Activated T-helper 9 cell treated with anti-CD3 and anti-CD28 coated beads, Interleukin-2, amount 50 U/mL, for 16 hours (primary cell): ENCODE measurements at places on chromosomes 6 and 20.

GRCh38 chr20:1108437-1108920 is 9.9 kb upstream of the PSMF1 start:
- DNase-seq, result peak; percentile 15

DNA sequence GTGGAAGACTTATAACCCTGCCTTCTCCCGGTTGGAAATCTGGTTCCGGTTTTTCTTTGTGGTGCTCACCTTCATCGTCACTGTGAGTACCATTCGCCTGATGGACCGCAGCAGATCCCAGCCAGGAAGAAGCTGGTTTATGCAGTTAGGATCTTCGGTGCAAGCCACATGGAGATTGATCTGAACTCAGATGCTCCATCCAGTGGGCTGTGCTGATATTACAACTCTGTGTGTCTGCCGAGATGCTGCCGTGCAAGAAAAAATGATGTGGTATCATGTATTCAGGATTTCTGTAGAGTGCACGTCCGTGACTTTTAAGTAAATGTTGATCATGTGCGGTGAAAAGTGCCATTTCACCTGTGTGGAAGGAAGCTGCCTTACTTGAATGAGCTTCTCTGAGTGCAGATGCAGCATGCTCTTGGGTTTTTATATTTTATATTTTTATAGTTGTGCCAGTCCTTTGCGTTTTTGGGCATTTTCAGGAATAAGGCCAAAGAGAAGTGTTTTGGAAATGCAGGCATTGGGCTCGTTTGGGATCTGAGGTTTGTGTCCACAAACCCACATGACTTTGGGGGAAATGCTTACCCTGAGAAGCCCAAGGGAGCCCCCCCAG is 39.2 kb downstream of the DYNLT1 start:
- peak; percentile 14 for DNase-seq

DNA sequence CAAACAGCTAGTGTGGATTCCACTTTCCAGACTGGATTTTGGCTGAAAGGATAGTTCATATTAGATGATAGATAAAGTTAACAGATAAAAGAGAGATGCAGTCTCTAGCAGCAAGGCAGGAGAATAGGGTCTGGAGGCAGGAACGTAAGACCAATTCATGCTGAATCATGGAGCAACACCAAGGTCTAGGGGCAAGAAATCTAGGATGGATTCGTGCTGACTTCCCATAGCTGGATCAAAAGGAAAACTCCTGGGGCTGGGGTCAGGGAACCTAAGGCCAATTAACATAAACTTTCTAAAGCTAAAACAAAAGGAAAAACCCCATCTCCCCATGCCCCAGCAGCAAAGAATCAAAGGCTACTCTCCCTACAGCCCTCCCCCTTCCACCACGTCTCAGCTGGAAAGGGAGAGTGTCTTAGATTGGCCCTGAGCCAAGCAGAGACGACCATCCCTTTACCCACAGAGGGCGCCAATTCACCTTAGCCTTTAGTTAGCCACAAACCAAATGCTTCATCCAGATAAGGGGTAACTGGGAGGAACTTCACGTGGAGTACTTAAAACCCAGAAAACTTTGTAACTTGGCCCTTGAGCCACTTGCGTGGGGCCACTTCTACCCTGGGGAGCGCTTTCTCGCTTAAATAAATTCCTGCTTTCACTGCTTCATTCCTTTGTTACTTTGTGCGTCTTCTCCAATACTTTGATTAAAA is 7.6 kb downstream of the TREM1 start:
- DNase-seq, result peak; percentile 31

- DNase-seq, result no peak
Observed at GRCh38 chr6:8888468-8888867, 453.1 kb upstream of the SLC35B3 start.

- DNase-seq, result no peak
Observed at GRCh38 chr6:43861212-43861894, 91.3 kb downstream of the VEGFA start.

- no peak for DNase-seq
Observed at GRCh38 chr20:53381568-53382262, 211.9 kb downstream of the ZNF217 start.

DNA sequence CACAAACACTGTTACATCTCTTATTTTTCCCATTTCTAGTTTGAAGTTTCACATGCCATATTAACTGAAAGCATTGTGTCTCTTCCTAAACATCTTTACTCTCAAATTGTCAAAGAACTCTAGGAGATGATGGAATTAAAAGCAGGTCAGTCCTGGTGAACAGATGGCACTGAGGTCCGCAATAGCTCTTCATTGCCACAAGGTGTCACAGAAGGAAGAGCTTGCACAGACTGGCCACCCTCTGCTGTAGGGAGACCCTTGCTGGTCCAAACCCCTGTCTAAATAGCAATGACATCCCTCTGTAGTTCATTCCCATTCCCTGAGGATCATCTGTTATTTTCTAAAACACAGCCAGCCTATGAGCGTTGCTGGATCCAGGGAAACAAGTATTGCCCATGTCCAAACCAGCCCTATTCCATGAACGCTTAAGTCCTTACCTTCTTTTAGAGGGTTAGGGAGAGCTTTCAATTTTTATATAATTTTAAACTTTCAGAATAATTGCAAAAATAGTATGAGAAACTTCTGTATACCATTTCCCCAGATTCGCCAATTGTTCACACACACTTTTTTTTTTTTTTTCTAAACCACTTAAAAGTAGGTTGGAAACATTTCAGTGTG is 10.1 kb upstream of the HDAC2 start:
- no peak for DNase-seq

- no peak for DNase-seq
Observed at GRCh38 chr20:63344616-63345327, 16.4 kb downstream of the CHRNA4 start.

GRCh38 chr6:3440911-3441310 is 15.9 kb downstream of the SLC22A23 start:
- DNase-seq, result no peak

DNA sequence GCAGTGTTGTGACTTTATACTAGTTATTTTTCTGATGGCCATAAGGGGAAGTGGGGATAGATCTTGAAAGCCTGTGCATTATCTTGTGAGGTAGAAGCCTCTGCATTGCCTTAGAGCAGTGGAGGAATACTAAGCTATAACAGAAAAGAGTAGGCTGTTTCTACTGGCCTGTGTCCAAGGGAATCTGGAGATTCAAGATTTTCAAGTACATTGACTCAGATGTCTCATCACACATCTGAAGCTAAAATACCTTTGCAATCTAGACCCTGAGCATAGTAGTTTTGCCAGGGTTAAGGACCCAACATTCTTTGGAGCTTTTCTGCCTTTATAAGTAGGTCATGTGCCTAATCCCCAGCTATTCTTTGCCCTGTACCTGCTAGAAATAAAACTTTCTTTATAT is 272.3 kb downstream of the TENT5A start:
- DNase-seq, result no peak

DNA sequence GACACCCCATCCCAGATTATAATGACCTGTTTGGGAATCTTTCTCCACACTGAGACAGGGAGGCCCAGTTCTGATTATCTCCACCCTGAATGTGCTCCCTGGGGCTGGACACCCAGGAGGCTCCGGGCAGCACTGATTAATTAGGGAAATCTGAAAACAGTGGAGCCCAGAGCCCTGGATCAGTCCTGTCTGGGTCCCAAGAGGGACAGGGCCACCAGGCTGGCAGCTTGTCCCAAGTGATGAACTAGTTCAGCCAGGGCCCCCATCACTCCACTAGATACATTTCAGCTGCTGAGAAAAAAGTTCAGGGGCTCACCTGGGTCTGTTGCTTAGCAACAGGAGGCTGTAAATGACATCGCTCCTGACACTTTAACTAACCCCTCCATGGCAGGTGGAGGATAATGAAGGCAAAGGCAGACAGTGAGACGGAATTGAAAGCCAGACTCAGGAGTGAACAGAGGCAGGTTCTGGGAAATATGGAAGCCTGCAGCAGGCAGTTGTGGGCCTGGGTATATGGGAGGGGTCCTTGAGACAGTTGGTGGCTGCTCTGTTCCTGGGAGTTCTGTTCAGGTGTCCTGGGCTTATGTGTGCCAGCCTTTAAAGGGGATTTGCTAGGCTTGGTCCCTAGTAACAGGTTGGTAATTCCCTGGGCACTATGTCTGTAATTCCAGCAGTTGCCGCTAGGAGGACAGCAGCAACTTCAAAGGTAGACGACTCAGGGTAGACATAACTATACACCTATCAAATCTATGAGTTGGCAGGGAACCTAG is 78.3 kb upstream of the CTNNBL1 start:
- peak; percentile 3 for DNase-seq

DNA sequence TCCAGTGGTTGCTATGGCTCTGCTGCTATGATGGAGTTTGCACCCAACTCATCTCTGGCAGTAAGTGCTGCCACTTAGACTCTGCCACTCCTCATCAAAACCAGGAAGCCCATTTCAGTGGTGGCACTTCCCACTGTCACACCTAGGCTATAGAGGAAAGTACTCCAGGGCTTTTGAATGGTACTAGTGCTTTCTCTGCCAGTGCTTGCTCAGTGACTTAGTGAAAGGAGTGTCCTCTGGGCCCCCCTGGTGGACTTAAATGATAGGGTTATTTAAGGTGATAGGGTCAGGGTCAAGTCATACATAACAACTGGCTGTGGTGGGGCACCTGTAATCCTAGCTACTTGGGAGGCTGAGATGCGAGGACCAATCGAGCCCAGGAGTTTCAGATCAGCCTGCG is 22.8 kb downstream of the FITM2 start:
- DNase-seq, result no peak

DNA sequence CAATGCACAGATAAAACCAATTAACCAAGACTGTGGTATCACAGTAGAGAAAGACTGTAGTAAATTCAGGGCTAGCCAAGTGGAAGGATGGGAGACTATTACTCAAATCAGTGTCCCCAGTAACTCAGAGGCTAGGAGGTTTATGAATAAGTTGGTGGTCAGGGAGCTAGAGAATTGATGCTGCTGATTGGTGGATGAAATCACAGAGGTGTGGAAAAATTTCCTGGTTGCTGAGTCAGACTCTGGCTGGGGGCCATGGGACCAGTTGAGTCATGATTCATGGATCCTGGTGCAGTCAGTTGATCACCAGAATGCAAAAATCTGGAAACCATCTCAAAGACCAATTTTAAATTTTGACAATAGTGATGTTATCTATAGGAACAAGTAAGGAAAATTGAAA is 555.9 kb downstream of the C6orf118 start:
- DNase-seq, result no peak

DNA sequence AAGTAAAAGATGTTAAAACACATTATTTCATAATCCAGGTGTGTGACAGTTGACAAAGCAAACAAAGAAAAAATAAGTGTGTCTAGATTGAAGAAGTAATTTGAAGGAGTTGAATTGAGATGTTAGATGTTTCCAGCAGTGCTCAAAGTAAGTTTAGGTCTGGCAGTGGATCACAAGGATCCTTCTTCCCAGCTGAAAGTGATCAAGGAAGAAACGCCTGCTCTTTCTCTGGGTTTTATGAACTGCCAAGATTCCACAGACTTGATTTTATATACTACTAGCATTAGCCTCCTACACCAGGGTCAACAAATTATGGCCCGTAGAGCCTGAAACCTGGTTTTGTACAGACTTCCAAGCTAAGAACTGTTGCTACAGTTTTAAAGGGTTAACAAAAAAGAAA is 30.3 kb downstream of the STX7 start:
- no peak for DNase-seq

DNA sequence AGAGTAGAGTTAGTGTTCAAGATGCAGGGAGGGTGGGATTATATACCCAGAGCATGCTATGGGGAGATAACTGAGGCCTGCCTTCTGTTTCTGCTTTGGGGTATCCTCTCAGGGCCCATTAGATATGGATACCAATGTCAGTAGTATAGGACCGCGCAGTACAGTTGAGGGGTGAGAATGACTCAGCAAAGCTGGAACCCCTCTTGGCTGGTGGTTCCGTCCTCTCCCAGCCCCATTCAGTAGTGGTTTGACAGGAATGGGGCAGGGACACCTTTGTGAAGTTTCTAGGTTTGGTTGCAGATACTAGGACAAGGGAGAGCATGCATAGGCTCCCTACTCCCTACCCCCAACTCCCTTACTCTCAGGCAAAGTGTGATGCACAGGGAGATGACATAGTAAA is 47.8 kb downstream of the EIF2S2 start:
- DNase-seq, result no peak

DNA sequence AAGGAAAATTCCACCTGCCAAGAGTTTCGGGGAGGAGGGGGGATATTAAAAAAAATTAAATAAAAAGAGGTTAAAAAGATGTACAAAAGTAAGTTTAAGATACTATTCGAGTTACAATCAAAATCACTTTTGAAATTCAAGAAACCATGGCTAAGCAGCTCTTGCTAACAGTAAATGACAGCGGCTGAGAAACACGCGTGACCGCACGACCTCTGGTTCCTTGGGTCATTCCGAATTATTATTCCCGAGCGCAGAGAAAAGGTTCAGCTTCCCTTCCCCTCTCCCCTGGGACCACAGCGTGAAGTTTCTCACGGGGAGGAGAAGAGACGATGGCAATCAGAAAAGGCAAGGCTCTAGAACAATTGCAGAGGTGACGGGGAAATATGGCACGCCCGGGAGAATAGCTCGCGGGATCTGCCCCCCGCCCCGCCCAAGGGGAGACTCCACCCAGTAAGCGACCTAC is 496 bp downstream of the TMEM242 start:
- peak; percentile 72 for DNase-seq

- no peak for DNase-seq
Observed at GRCh38 chr6:121222656-121223055, 111.6 kb downstream of the TBC1D32 start.

DNA sequence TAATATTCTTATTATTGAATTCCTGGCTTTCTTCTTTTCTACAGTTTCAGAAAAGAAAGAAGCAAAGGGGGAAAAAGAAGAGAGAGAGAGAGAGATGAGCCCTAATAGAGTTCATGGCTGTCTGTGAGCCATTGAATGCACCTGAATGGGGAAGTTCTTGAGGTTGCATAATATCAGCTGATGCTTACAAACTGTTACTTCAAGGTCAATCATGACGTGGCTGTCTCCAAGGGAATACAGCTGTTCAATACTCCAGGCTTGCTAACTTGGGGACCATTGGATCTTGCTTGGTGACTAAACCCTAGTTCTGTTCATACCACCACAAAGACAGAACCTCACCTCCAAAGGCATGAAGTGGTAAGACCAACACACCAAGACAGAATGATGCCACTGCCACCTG is 180.4 kb downstream of the ADGRG6 start:
- DNase-seq, result no peak

DNA sequence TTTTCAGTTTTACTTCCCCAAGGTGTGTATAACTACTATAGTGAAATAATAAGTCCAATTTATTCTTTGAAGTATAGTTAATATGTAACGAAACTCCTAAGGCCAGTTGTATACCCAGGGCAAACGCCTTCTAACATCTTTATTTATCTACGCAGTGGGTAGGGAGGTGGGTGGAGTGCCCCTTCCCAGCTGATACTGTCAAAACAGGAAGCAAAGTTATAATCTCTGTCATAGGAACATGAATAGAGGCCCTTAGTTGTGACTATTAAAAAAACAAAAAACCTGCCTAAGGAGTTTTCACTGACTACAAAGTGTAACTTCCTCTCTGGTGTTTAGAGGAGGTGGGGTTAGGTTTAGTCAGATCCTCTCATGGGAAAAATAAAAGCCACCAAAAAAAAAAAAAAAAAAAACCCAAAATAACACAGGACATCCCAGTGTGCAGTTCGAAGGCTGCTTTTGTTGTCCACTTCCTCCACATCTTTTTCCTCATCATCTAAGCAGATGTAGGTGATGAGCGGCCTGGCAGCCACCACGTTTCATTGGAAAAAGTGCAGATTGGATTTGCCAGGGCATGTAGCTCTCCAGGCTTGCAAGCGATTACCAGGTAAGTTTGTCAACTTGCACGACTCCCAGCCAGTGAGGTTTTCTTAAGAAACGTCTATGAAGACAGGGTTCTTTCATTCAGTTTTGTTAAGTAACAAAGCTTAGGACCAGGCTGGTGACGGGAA is 58.7 kb downstream of the UTRN start:
- no peak for DNase-seq

- DNase-seq, result no peak
Observed at GRCh38 chr20:50242863-50243609, 52.4 kb downstream of the CEBPB start.

- no peak for DNase-seq
Observed at GRCh38 chr20:2276015-2276414, 19.8 kb upstream of the TGM3 start.
